ENCODE measurements at places on chromosomes 3 and 15. TPM values are rescaled to one million over a fixed set of nuclear protein-coding genes. Genes with fewer than 3 reads are reported as not detected.
A peak's percentile ranks its signal among the peaks of the same experiment; 100 is the strongest.

Gene ASB14
- not detected for total RNA-seq

Gene LARP6
- total RNA-seq, result 31.9 TPM

DNA sequence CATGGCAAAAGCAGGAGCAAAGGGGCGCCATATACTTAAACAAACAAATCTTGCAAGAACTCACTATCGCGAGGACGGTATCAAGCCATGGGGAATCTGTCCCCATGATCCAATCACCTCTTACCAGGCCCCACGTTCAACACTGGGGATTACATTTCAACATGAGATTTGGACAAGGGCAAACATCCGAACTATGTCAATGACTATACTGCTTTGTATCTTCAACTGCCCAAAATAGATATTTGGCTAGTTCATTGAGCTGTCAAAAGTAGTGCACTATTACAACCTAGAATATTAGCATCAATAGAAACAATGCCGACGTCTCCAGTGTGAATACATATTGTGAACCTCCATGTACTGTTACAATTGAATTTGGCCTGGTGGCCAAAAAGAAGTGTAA lies 760.4 kb downstream of the MCTP2 start:
- no peaks in the 10 kb centered on the region for H3K36me3 ChIP-seq
- H3K4me1 ChIP-seq, result no peaks in the 10 kb centered on the region
- H3K27ac ChIP-seq, result no peak overlapping the region
- no peak for DNase-seq
- H3K4me3 ChIP-seq, result no peak overlapping the region

- H3K27me3 ChIP-seq, result no peaks in the 10 kb centered on the region
- H3K4me3 ChIP-seq, result no peak overlapping the region
- no peaks in the 10 kb centered on the region for H3K36me3 ChIP-seq
- no peak overlapping the region for H3K27ac ChIP-seq
- no peak for DNase-seq
- H3K4me1 ChIP-seq, result no peaks in the 10 kb centered on the region
Measured at GRCh38 chr3:25844891-25845290, 55.0 kb downstream of the OXSM start.

GRCh38 chr3:45524565-45524964 lies 70.0 kb upstream of the LIMD1 start:
- H3K27me3 ChIP-seq, result no peaks in the 10 kb centered on the region
- no peaks in the 10 kb centered on the region for H3K4me1 ChIP-seq
- no peak overlapping the region for H3K27ac ChIP-seq
- DNase-seq, result no peak
- no peaks in the 10 kb centered on the region for H3K36me3 ChIP-seq

DNA sequence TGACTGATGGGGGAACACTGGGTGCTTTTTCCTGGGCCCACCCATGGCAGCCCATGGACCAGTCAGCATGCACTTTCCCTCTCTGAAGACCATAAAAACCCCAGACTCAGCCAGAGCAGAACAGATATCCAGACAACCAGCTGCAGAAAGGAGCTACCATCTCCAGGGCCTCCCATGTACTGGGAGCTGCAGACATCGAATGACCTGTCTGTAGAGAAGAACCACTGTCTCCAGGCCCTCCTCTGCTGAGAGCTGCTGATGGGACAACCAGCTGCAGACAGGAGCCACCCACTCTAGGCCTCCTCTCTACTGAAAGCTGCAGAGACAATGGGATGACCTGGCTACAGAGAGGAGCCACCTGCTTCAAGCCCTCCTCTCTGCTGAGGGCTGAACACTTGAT lies 66.6 kb downstream of the PROS1 start:
- H3K27ac ChIP-seq, result no peak overlapping the region
- DNase-seq, result no peak
- peaks cover 2% of the 10 kb centered on the region for H3K4me1 ChIP-seq
- no peaks in the 10 kb centered on the region for H3K36me3 ChIP-seq

DNA sequence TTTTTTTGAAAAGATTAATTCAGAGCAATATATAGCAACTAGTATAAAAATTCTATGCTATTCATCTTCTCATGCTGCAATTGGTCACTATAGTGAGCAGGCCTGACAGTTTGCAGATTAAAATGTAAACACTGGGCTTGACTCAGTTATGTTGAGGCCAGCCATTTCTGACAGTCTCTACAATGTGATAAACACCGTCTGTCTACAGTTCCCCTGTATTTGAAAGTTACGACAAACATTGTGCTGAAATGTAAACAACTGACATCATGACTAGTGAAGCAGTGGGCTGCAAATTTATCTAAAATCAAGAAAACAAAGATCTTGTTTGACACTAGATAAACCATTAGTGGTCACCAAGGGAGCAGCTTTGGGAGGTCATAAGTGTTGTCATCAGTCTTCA lies 197.4 kb downstream of the ISL2 start:
- no peak for DNase-seq
- peak overlapping the region; percentile 44 for H3K27ac ChIP-seq
- H3K36me3 ChIP-seq, result no peaks in the 10 kb centered on the region
- H3K4me3 ChIP-seq, result no peak overlapping the region
- peaks cover 7% of the 10 kb centered on the region for H3K4me1 ChIP-seq
- no peaks in the 10 kb centered on the region for H3K27me3 ChIP-seq

DNA sequence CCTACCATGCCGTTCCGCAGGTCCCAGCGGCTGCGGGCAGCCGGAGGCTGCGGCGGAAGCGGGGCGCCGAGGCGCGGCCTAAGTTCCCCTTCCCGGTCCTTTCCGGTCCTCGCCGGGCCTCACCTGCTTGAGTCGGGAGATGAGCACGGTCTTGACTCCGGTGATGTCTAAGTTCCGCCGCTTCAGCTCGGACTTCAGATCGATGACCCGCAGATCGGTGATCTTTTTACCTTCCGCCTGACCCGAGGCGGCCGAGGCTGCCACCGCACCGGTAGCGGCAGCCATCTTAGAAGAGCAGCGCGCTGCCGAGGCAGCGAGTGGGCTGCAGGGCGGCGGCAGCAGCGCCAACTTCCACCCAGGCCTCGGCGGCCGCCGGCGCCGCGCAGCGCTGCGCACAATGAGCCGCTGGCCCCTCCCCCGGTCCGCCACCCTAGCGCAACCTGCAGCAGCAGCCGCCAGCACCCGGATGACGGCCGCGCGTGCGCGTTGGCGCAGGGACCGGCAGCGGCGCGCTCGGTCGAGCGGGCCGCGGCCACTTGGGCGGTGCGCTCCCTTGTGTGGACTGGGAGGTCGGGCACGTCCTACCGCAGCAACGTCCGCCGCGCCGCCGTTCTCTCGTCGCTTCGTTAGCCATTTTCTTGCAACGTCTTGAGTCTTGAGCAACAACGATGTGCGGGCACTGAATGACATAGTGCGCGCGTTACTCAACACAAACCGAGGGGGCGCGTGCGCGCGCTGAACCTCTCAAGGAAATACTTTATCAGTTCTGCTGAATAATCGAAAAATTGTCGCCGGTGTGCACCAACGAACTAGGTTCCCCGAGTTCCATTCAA lies at the start of gene SLTM:
TSS of gene SLTM (minus strand) at position 399 of the 833 bp plus-strand sequence. CDS start at position 285, 114 bp downstream.
- peaks cover 17% of the 10 kb centered on the region for H3K4me1 ChIP-seq
- no peaks in the 10 kb centered on the region for H3K36me3 ChIP-seq
- H3K4me3 ChIP-seq, result peak within 1 kb of the TSS; percentile 95
- DNase-seq, result peak; percentile 98

- H3K36me3 ChIP-seq, result no peaks in the 10 kb centered on the region
- no peaks in the 10 kb centered on the region for H3K27me3 ChIP-seq
- no peak for DNase-seq
- peaks cover 4% of the 10 kb centered on the region for H3K4me1 ChIP-seq
- H3K27ac ChIP-seq, result peak overlapping the region; percentile 19
Measured at GRCh38 chr3:71360764-71361163, 222.8 kb downstream of the FOXP1 start.
